ENCODE measurements at places on chromosomes 7 and 10.
A peak's percentile ranks its signal among the peaks of the same experiment; 100 is the strongest.

GRCh38 chr7:372546-372931 is 82.6 kb downstream of the FOXL3 start:
- no peak for DNase-seq

DNA sequence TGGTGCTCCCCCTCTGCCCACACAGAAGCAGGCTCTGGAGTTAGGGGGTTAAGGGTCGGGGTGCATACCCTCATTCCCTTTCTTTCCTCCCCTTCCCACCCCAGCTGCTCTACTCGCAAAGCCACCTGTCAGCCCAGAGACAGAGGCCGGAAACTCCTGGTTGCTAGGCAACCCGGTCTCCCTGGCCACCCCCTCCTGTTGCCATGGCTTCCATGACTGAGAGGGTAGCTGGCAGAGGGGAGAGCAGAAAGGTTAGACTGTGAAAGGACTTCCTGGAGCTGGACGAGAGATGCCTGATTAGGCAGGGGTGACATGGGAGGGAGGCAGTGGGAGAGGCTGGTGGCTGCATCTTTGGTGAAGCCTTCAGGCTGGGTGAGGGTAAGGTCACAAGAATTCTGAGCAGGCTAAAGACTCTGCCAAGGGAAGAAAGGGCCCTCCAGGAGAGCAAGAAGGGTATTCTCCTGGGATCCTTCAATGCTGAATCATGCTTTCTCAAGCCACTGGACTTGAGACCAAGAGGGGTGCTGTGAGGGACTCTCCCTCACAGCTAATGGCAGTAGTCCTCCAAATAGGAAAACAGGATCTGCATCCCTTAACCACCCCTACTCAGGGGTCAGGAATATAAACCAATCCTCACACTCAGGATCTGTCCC is 5.4 kb downstream of the PSD start:
- no peak for DNase-seq

DNA sequence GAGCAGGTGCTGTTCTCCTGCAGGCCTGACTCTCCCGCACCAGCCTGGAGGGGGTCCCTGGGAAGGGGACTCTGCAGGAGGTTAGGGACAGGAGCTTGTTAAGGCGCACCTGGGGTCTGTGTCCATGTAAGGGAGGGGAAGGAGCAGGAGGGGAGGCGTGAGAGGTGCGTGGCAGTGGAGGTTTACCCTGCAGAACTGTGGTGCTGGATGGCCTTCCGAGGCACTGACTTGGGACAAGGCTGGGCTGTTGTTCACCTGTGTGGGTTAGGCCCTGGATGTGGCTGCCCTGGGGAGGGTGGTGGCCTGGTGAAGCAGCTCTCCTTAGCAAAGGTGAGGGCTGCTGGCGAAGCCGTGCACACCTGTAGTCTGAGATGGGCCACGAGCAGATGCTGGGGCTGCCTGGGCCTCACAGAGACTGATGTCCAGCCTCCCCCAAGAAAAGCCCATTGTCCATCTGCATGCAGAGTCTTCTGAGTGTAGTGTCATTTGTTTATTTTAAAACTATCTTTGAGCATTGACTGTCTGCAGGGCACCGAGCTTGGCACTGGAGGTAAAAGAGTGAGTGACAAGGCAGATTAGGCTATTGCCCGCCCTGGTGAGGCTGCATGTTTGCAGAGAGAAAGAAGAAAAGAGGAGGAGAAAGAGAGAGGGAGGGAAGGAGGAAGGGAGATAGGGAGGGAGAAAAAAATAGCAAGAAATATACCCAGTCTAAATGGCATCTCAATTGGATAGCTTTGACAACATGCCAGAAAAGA is 225.3 kb downstream of the GLRX3 start:
- no peak for DNase-seq

- peak; percentile 98 for DNase-seq
These were observed 3.2 kb downstream of the SLC4A2 start for GRCh38 chr7:151062399-151063211.

DNA sequence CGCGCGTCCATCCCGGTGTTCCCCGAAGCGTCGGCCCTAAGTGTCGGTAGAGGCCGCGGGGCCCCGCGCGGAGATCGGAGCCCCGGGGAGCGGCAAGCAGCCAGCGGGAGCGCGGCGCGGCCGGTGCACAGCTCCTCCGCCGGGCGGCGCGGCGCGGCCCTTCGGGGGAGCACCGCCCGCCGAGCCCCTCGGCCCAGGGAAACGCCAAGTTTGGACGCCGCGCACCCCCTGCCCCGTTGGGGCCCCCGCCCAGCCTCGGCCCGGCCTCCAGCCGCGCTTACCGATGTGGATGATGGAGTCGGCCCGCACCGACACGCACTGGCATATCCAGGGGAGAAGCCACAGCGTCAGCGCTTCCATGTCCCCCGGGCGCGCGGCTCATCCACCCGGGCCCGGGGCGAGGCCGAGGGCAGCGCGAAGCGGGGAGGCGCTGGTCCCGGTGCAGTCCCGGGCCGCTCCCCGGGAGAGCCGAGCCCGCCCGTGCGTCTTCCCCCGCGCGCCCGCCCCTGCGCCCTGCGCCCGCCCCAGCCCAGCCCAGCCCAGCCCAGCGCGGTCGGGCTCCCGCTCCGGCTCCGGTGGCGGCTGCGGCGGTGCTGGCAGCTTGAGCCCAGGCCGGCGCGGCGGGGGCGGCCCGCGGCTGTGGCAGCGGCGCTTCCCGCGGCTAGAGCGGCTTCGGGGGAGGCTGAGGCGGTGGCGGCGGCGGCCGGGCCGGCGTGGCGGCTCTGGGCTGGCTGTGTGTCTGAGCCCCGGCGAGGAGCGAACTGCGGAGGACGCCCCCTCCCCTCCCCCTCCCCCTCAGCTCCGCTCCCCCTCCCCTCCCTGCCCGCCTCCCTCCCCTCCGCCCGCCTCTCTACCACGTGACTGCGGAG is at the start of gene GRID1:
Gene GRID1 (minus strand): TSS at position 763 of the 869 bp plus-strand sequence.
- no peak for DNase-seq

DNA sequence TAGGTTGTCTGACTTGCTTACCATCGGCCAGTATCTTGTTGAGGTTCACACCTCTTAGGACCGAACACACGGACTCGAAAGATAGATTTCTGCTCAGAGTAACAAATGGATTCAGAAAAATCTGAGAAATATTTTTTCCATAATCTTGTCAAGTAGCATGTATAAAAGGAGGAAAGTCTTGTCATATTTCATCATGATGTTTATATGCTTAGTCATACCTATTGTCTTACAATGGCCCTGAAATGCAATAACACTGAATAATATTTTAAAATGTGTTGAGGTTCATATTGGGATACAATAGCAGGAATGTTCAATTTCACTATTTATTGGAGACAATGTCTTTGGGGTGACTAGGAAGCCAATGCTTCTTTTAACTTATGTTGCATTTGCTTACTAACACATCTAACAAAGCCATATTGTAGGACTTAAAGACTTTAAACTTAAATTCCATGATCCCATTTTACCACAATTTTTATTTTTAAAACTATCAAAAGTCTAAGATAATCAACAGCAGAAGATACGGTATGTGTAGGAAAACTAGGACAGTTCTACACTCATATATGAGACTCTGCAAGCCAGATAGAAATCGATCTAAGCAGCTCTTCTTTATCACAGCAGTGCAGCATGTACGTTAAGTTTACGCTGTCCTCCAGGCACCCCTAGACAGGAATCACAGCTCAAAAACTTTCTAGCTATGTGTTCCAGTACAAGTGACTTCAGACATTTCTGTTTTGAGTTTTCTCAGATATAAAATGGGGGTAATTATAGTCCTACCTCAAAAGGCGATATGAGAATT is 135.7 kb upstream of the CAV2 start:
- DNase-seq = no peak

- DNase-seq = no peak
These were observed 168.3 kb downstream of the CHRM2 start for GRCh38 chr7:137036768-137037167.

DNA sequence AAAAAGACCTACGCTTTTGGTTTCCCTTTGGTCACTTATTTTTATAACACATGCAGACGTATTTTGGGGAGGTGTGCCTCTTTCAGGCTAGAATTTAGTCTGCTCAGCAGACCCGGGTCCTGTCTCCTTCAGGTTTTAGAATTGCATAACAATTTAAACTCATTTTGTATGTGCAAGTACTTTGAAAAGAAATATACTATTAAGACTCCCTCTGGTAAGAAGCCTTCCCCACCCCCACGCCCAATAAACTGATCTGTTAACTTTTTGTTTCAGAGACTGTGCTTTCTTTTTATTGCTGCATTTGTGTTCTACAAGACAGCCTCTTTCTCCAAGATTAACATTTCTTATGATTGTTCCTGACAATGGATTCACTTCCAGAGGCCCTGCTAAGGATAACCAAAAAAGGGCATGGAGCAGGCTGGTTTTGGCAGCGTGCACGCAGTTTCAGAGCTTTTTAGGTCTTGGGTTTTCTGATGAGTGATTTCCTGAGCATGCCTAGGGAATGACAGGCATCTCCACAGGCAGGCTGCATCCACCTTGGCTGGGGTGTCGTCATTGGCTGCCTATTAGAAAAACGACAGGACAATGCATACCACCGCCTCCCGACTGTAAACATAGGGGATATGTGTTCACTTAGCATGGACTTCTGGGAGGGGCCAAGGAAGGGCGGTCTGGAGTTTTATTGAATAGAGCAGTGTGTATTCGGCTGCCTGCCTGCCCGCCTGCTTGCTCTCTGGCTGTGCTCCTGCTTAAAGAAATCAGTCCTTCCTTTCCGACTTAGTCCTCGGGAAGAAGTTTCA is at the start of gene CALD1:
Gene CALD1 (plus strand): TSS at position 694 of the 800 bp plus-strand sequence. CDS start 88,100 bp downstream, outside the sequence.
- peak; percentile 26 for DNase-seq

DNA sequence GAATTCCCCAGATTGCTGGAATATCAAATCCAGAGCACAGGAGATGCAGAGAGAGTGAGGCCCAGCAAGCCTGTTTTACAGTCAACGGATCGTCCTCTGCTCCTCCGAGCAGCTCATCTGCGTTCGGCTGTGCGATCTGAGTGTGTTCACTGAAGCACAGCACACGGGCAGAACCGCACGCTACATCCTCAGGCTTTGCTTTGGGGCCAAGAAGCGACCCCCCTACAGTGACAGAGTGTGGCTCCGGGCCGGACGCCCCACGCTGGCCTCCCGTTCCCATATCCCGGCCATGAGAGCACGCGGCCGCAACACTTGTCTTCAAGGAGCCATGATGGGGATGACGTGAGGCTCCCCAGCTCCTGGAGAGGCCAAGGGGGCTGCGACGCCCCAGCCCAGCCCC is 431.4 kb downstream of the DNAJB6 start:
- no peak for DNase-seq

GRCh38 chr10:18737841-18738240 is 78.6 kb downstream of the ARL5B start:
- no peak for DNase-seq

DNA sequence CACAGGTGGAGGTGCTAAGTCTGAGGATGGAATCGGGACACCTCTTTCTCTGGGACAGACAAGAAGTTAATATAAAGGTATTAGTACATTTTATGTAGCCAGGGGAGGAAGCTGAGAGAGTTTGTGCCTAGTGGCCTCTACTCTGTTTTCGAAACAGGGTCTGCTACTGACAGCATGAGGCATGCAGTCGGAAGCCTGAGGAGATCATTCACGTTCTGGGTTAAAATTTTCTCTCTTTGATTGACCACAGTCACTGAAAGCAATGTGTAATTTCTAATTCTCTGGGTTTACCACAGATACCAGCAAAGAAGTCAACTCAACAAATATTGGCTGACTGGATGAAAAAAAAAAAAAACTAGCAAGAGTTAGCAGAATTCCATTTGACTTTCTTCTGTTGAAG is 53.3 kb upstream of the KCTD7 start:
- DNase-seq = no peak

GRCh38 chr7:101116898-101117297 is 10.0 kb upstream of the SERPINE1 start:
- DNase-seq = no peak

GRCh38 chr7:51577390-51577789 is 260.8 kb upstream of the COBL start:
- peak; percentile 47 for DNase-seq

GRCh38 chr7:92763636-92764423 is 72.5 kb downstream of the CDK6 start:
- peak; percentile 88 for DNase-seq

GRCh38 chr10:7707102-7707501 is 4.0 kb downstream of the ITIH2 start:
- DNase-seq = no peak
